A673 (cell line): ENCODE measurements at places on chromosomes 7 and 10.

- DNase-seq, result no peak
Observed at GRCh38 chr7:134704827-134705226, 58.2 kb downstream of the BPGM start.

DNA sequence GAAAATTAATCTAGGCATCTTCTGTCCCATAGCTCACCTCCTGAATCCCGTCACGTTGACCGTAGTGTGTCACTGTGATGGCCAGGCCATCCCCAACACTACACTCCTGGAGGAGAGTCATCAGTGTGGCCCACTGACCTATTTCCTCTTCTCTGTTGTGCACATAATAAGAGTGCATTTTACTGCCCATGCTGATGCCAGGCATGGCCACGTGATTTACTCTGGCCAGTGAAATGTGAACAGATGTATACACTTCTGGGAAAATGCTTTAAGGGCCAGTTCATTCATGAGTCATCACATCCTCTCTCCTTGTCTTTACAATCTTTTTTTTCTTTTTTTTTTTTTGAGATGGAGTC lies 101.9 kb upstream of the PIP4K2A start:
- DNase-seq, result peak; percentile 68

GRCh38 chr10:4685904-4686643 lies 139.9 kb upstream of the AKR1E2 start:
- DNase-seq, result no peak

DNA sequence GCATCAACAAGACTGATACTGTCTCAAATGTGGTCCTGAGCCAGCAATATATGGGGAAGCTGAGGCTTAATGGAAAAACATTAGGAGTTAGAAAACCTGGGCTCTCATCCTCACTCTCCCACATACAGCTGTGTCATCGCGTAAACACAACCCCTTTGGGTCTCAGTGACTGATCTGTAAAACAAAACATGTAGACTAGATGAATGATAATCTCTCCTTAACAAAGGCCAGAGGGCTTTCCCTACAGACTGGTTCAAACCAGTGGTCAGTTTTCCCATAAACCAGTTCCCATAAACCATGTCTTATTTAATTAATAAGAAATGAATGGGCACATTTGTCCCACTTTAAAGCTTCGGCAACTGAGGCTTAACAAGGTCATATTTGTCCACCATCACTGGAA lies 48.1 kb downstream of the OSBPL3 start:
- DNase-seq, result no peak

GRCh38 chr10:86362129-86362527 lies 4.5 kb downstream of the GRID1 start:
- no peak for DNase-seq

DNA sequence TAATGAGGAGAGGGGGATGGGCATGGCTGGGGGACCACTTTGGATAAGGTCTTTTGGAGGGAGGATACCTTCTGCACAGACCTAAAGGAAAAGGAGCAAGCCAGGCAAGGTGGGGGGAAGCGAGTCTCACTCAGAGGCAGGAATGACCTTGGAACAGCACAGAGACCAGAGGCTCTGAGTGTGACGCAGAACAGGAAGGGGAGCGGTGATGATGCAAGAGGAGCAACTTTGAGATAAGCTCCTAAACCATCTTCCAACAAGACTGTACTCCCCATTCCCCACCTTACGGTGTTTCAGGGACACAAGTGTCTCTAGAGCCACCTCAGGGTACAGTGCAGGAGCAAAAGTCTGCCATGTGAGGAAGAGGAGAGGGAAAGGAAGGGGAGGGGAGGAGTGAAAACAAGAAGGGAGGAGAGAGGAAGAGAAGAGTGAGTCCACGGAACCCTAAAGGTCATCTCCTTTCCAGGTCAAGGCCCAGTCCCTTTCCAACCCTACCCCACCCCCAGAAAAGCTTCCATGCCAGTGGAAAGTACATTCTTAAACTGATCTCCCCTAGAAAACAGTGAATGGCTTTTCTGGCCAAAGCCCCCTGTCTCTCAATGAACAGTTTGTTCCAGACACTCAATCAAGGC lies 54.1 kb downstream of the JAZF1 start:
- DNase-seq, result no peak

DNA sequence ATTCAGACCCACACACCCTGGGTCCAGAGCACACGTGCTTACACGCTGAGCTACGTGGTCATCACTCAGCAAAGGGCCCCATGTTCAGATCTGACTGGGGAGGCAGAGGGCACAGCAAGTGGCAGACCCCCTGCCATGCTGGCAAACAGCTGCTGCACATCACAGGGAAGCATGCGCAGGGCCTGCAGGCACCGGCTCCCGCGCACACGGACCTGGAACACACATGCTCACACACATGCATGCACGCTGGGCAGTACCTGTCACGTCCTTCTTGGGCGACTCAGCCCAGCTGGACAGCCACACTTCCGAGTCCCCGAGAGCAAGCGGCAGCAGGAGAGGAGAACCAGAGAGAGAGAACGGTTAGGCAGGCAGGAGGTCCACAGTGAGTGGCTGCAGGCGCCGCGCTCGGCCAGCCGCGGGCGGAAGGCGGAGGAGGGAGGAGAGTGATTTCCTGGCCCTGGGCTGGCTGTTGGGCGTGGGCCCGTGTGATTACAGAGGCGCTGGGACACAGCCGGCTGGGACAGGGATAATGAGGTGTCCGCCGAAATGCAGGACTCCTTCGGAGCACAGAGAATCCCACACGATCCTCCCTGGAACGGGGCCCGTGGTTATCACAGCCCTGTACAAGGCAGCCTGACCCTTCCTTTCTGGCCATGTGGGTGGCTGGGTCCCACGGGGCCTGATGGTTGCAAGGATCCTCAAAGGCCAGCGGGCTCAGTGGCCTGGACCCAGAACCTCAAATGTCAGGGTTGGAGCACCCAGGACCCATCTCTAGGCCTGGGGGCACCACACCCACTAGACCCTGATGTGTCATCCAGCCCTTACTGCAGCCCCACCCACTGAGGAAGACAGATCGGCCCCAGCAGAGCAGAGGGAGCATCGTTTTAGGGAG lies 175.1 kb downstream of the NEURL1 start:
- DNase-seq, result no peak

GRCh38 chr7:80583901-80584300 lies 54.5 kb upstream of the CD36 start:
- no peak for DNase-seq

GRCh38 chr10:34288634-34289033 lies 526.5 kb downstream of the PARD3 start:
- DNase-seq, result no peak

- DNase-seq, result no peak
Observed at GRCh38 chr10:47169581-47169980, 130.4 kb upstream of the GDF10 start.

- DNase-seq, result no peak
Observed at GRCh38 chr10:55051515-55051914, 250.5 kb upstream of the PCDH15 start.

DNA sequence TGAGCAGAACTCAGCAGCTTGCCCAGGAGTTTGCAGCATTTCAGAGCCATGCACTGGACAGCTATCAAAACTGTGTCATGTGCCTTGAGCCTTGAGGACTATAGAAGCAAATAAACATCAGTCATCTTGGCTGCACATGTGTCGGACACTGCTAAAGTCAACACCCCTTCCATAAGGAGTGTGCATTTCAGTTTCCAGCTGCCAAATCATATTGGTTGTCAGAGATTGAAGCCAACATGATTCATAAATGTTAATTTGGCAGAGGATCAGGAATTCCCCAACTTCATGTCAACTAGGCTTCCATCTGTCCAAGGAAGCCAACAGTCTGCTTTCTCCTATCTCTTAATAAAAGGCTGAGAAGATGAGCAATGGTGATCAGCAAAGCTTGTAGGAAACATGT lies 32.8 kb downstream of the SLC16A12 start:
- no peak for DNase-seq
